Prostate gland (tissue), 2 donors: ENCODE measurements at places on chromosomes 7 and 10. TPM values are rescaled to one million over a fixed set of nuclear protein-coding genes. Genes with fewer than 3 reads are reported as not detected.

Gene AKR1E2
- 16.2 TPM for total RNA-seq

Gene ADAM12
- total RNA-seq, result 0.14 TPM

Gene PALD1
- 12.4 TPM for total RNA-seq

Gene LHPP
- 21.9 TPM for total RNA-seq

DNA sequence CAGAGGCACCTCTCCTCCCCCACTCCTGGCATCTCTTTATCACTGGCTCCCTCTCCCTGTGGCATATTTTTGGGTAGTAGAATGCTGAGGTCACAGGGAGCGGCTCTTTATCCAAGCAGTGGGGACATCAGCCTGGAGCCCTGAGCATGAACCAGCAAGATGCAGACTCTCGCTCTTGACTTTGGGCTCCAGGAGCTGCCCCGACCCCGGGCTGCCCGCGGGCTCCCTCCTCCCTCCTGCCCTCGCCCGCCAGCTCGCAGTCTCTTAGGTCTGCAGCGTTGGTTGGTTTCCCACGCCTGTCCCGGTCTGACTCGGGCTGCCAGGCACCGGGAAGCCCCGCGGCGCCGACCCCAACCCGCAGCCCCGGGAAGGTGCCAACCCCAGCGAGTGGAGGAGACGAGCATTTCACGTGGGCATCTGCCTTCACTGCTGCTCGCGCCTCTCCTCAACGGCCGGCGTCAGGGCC is 1.3 kb downstream of the INSYN2A start:
- no peak for DNase-seq
- peak overlapping the region; percentile 37 for H3K4me3 ChIP-seq
- no peaks in the 10 kb centered on the region for H3K27me3 ChIP-seq
- H3K27ac ChIP-seq, result peak overlapping the region; percentile 30

DNA sequence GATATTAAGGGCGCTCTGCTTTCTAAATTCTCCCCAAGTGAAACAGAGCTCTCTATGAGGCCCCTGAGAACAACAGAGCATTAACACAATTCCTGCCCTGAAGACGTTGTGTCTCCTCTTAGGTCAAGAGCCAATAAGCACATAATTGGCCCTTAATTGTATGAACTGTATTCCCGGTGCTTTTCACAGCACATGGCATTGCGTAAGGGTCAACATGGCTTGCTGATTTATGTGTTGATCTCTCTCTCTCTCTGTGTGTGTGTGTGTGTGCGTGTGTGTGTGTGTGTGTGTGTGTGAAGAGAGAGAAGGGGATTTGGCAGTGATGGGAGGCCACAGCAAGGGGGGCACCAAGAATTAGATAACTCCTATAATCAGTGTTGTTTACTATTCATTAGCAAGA is 40.5 kb downstream of the LYZL1 start:
- no peak overlapping the region for H3K27ac ChIP-seq
- DNase-seq, result no peak
- H3K27me3 ChIP-seq, result no peaks in the 10 kb centered on the region
- H3K4me1 ChIP-seq, result no peaks in the 10 kb centered on the region
- no peak overlapping the region for H3K4me3 ChIP-seq

DNA sequence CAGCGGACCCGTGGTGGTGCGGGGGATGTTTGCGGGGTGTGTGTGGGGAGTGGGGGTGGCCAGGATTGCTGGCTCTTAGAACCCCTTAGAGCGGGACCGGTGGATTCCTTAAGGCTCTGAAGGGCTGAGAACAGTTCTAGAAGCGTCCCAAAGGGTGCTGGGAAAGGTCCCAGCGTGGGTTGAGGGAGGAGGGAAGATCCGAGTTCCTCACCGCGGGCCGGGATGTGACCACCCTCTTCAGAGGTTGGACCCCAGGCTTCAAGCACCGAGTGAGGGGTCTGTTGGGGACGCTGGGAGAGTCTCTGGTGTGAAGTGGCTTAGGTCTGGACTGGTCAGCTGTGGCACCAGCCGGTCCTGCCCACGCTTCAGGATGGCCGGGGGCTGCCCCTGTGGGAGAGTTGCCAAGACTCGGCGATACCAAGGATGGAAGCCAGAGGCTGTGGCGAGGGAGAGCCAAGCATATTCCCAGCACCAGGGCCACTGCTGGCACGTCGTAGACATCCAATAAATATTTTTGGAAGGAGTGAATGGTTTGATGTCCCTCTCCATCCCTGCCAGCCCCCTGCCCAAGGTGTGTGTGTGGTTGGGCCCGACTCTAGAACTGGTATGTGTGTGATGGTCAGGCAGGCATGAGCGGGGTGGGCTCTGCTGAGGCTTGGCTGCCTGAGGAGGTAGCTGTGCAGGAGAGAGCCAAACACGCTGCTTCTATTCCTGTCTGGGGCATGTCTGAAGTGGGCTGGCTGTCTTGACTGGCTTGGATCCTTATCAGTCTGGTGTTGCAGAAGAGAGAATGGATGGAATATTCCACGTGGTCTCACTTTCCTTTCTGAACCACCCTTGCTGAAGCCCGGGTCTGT is 19.2 kb downstream of the ZNF775 start:
- DNase-seq, result no peak
- no peak overlapping the region for H3K27ac ChIP-seq
- H3K4me1 ChIP-seq, result no peaks in the 10 kb centered on the region
- no peaks in the 10 kb centered on the region for H3K36me3 ChIP-seq
- no peaks in the 10 kb centered on the region for H3K27me3 ChIP-seq

DNA sequence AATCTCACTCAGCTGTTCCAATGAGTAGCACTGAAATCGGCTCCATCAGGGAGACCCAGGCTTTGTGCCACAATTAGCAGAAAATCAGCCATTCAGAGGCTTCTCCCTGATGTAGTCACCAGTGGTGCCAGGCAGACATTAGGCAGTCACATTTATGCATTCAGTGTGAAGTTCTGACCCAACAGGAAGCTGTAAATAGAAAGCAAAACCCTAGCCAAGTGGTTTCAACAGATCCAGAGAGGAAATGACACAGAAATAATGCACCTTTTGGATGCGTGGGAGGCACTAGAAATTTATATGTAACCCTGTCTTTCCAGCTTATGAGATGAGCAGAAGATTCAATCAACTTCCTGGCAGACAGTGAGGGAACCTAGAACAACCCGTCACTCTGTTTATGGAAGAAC is 186.4 kb downstream of the PDE1C start:
- no peaks in the 10 kb centered on the region for H3K27me3 ChIP-seq
- no peaks in the 10 kb centered on the region for H3K4me1 ChIP-seq
- no peak overlapping the region for H3K4me3 ChIP-seq
- no peak for DNase-seq

DNA sequence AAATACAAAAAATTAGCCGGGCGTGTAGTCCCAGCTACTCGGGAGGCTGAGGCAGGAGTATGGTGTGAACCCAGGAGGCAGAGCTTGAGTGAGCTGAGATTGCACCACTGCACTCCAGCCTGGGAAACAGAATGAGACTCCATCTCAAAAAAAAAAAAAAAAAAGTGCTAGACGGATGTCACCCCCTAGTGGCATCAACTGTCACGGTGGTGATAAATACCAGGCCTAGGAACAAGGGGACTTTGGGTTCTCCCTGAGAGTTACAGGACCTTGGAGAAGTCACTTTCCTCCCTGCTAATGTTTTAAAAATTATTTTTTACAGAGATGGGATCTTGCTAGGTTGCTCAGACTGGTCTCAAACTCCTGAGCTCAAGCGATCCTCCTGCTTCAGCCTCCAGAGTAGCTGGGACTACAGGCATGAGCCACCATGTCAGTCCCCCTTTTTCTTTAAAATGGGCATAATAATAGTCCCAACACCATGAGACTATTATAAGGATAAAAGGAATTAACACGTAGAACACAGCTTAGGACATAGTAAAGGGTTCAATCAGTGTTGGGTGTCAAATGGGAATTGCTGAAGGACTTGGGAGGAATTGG is 2.6 kb upstream of the TMEM130 start:
- no peak overlapping the region for H3K27ac ChIP-seq
- no peak overlapping the region for H3K4me3 ChIP-seq
- no peak for DNase-seq
- no peaks in the 10 kb centered on the region for H3K36me3 ChIP-seq
- H3K27me3 ChIP-seq, result no peaks in the 10 kb centered on the region

DNA sequence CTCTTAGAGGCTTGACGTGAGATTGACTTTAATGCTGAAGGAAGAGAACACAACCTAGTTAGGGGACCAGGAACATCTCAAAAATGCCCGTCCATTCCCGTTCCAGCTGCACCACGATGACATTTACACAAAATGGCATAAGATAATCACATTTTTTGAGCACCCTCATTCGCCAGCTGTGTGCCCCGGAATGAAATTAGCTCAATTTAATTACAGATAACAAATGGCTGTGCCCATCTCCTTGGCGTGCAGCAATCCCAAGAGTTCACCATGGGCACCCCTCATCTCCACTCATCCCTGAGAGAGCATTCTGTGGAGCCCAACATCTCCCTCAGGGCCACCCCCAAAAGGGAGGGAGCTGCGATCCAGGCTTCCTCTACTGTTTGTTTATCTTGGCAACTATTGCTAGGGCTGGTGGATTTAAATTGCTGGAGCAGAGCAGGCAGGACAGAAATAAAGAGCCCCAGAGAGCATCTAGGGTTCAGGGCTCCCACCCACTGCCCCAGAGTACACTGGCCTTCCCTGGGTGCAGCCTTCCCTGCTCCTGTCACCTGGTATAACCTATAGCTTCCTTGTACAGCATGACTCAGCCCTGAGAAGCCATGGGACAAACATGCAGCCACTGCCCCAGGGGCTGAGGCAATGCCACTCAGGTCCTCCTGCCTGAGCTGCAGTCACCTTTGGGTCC is 263.5 kb downstream of the ZEB1 start:
- H3K4me3 ChIP-seq, result no peak overlapping the region
- H3K27ac ChIP-seq, result no peak overlapping the region
- no peaks in the 10 kb centered on the region for H3K4me1 ChIP-seq
- no peak for DNase-seq
- no peaks in the 10 kb centered on the region for H3K36me3 ChIP-seq

- peaks cover 2% of the 10 kb centered on the region for H3K4me1 ChIP-seq
- no peaks in the 10 kb centered on the region for H3K36me3 ChIP-seq
- DNase-seq, result no peak
- no peaks in the 10 kb centered on the region for H3K27me3 ChIP-seq
- H3K4me3 ChIP-seq, result no peak overlapping the region
Measured at GRCh38 chr10:12780634-12781601, 220.6 kb downstream of the CCDC3 start.

DNA sequence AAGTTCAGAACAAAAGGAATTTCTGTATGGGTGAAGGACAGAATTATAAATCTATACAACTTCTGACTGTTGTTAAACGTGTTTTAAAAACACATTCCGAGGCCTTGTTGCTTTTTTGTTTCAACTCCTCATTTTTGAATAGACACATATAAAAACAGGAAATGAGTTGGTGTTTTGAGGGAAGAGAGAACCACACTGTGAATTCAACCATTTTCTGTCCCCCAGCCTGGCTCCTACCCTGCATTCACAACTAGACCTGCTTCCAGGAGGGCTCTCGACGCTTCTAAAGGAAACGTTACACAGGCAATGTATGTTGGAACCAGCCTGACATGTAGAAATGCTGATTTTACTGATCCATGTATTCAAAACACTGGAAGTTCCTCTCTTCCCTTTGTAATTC is 76.5 kb downstream of the OR13A1 start:
- H3K36me3 ChIP-seq, result no peaks in the 10 kb centered on the region
- DNase-seq, result no peak
- H3K4me1 ChIP-seq, result no peaks in the 10 kb centered on the region
- H3K27ac ChIP-seq, result no peak overlapping the region
- H3K4me3 ChIP-seq, result no peak overlapping the region

DNA sequence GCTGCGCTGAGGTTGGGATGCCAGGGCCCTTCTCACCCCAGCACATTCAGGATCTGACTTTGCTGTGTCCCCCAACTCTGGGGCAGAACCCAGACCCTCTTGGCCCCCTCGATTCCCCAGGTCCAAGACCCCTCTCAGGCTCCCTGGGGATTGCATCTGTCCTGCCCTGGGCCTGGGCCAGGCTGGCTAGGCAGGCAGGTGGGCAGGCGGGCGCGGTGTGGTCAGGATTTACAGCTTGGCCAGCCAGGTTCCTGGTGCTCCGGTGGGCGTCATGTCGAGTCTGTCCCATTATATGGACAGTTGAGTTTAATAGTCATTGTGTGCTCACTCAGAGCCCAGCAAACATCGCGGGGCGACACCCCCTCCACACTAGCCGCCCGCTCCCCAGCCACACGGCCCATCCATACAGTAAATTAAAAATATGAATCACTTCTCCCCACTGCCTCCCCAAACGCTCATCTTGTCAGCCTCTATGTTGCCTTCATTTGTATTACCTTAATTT is 23.5 kb downstream of the POLL start:
- H3K4me3 ChIP-seq, result no peak overlapping the region
- peaks cover 10% of the 10 kb centered on the region for H3K27me3 ChIP-seq
- H3K4me1 ChIP-seq, result no peaks in the 10 kb centered on the region
- H3K36me3 ChIP-seq, result no peaks in the 10 kb centered on the region
- DNase-seq, result no peak

- no peaks in the 10 kb centered on the region for H3K36me3 ChIP-seq
- no peak overlapping the region for H3K27ac ChIP-seq
- no peaks in the 10 kb centered on the region for H3K4me1 ChIP-seq
- no peaks in the 10 kb centered on the region for H3K27me3 ChIP-seq
Measured at GRCh38 chr7:138843632-138844580, 45.9 kb upstream of the ATP6V0A4 start.
